ENCODE measurements at places on chromosomes 6 and 20. TPM values are rescaled to one million over a fixed set of nuclear protein-coding genes. Genes with fewer than 3 reads are reported as not detected.

The NECAB3 gene
- total RNA-seq, result 29.6 TPM

The PNPLA1 gene
- total RNA-seq, result not detected

The MYB gene
- not detected for total RNA-seq

The CALHM4 gene
- total RNA-seq, result not detected

The BANF2 gene
- total RNA-seq, result not detected

The PTP4A1 gene
- 23.0 TPM for total RNA-seq

The IPCEF1 gene
- 2.8 TPM for total RNA-seq

The CLDN20 gene
- not detected for total RNA-seq

The NRSN1 gene
- not detected for total RNA-seq

The GFOD1 gene
- total RNA-seq, result 23.8 TPM

The CGA gene
- total RNA-seq, result not detected

The FBXO5 gene
- total RNA-seq, result 10.7 TPM

The MROH8 gene
- 12.7 TPM for total RNA-seq

The GPX5 gene
- total RNA-seq, result not detected

The CRISP2 gene
- not detected for total RNA-seq

The SPTLC3 gene
- 4.5 TPM for total RNA-seq

The ZNF391 gene
- 1.6 TPM for total RNA-seq

The PTK6 gene
- total RNA-seq, result 0.56 TPM

The C6orf89 gene
- total RNA-seq, result 60.9 TPM

The CST2 gene
- total RNA-seq, result not detected

The PACRG gene
- 13.0 TPM for total RNA-seq

The PKIB gene
- 6.0 TPM for total RNA-seq

The OR2H2 gene
- total RNA-seq, result not detected

The ROMO1 gene
- total RNA-seq, result 196 TPM

The HLA-DPA1 gene
- 148 TPM for total RNA-seq

The SDCBP2 gene
- 10.2 TPM for total RNA-seq

The KCNK5 gene
- 8.6 TPM for total RNA-seq

The INSM1 gene
- not detected for total RNA-seq

The GPX6 gene
- total RNA-seq, result not detected

Measured in thoracic aorta (tissue), 2 donors.